ENCODE measurements at places on chromosomes 7 and 10.

DNA sequence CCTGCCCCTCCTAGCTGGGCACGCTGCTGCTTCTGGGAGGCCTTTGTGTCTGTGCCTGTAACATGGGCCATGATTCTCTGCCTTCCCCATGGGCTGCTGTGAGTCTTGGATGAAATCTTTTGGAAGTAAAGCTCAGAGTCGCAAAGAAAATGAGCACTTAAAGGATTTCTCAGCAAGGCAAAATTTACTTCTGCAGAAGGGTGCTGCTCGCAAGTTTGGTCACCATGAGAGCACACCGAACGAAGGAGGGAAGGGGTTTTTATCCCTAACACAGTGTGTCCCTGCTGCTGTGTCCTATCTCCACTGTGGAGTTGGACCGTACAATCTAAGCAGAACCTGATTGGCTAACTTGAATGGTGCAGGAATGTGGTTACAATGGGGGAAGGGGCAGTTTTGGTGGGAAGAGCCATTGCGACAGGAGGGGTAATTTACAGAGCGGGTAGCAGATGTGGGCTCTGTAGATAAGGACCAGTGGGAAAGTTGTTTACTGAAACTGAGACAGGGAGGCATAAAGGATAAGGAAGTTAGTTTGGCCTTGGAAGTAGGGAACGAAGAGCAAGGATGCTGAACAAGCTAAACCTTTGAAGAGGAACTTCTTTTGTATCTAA lies 57.5 kb downstream of the FANK1 start:
- no peak for DNase-seq

DNA sequence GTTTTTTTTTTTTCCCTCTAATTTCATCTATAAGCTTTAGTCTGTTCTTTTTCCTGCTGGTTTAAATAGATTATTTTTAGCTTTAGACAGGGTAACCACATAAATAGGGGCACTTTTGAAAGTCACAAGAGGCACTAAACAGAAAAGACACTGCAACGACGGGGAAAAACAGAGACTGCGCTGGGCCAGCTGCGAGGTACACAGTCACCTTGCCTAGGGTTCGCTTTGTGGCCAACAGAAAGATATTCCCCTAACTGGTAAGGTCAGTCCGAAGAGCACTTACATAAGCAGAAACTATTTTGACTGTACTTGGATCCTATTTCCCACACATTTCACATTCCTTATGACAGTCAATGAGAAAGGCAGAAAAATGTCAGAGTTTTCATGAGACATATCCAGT lies 175.6 kb upstream of the PHF14 start:
- DNase-seq: no peak

DNA sequence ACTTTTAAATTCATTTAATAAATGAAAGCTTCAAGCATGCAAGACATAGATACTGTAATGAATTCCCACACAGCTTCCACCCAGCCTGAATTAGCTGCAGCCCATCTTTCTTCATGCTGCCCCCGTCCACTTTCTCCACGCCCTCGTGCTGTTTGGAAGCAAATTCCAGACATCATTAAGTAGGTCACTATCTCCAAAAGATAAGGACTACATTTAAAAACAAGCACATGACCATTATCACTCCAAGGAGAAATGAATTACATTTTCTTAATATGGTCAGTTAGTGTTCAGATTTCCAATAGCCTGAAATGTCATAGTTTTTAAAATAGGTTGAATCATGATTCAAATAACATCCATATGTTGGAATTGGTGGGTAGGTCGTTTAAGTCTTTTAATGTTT lies 24.3 kb downstream of the LMTK2 start:
- DNase-seq: no peak

DNA sequence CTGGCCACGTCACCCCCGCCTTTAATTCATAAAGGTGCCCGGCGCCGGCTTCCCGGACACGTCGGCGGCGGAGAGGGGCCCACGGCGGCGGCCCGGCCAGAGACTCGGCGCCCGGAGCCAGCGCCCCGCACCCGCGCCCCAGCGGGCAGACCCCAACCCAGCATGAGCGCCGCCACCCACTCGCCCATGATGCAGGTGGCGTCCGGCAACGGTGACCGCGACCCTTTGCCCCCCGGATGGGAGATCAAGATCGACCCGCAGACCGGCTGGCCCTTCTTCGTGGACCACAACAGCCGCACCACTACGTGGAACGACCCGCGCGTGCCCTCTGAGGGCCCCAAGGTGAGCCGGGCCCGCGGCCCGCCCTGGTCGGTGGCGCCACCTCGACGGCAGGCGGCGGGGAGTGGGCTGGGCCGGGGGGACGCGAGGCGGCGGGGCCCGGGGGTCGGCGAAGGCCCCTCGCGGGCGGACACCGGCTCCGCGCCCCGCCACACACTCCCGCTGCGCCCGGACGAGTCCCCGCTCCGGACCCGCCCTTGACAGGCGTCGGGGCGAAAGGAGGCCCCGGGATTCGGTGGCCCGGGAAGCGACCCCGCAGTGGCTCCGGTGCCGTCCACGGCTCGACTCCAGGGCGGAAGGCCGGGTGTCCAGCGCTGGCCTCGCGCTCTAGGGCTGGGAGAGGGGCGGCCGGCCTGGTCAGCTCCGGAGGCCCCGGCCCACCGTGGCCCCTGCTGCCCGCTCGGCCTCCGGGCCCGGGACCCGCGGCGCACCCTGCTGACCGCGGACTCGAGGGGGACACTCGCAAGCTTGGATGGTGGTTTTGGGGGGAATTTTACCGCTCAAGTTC lies 557 bp downstream of the BAG3 start:
- DNase-seq: no peak

GRCh38 chr7:148979827-148980226 lies 48.5 kb downstream of the PDIA4 start:
- DNase-seq: no peak

GRCh38 chr10:118356628-118357027 lies 14.5 kb upstream of the FAM204A start:
- no peak for DNase-seq

DNA sequence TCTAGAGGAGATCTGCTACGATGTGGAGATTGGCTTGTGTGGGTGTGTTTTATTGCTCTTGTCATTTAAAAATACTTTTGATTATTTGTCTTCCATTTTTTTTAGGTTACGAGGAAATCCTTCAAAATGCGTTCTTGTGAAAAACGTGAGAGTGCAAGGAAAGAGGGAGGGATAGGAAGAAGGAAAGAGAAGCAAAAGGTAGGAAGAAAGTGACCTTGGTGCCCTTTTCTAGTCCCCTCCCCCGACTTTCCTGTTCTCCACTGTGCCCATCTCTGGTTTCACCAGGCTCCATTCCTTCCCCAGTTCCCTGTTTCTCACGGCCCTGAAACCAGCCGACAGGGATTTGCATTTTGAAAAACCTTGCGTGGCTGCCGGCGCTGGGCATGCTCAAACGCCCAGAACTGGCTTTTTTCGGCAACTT lies 506 bp upstream of the GNAI1 start:
- no peak for DNase-seq

- no peak for DNase-seq
Measured at GRCh38 chr10:84715911-84716310, 387.5 kb downstream of the CCSER2 start.
